ENCODE measurements at places on chromosomes 1 and 21.

GRCh38 chr1:29364101-29364678 is 127.9 kb downstream of the PTPRU start:
- DNase-seq = no peak

DNA sequence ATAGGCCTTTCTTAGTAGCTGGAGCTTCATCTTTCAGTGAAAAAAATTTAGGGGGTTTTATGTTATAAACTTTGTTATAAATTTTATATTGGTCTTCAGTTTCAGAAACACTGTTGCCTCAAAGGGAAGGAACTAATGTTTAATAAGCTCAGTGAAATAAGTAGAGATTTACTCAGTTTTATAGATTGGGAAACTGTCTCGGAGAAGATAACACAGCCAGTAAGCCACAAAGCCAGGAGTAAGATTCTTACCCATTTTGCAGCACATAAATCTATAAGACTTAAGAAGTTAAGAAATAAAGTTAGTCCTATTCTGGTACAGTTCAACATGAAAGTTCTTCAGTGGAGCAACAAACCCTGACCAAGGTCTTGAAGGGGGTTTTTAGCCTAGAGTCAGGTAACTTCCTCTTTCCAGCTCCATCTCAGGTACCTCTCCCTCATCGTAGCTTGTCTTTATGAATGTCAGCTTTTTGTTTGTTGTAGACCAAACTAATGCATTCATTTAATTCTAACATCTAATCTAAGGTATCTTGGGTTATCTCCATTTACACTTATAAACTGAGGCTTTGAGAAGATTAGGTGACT is 3.3 kb downstream of the KPNA6 start:
- no peak for DNase-seq

DNA sequence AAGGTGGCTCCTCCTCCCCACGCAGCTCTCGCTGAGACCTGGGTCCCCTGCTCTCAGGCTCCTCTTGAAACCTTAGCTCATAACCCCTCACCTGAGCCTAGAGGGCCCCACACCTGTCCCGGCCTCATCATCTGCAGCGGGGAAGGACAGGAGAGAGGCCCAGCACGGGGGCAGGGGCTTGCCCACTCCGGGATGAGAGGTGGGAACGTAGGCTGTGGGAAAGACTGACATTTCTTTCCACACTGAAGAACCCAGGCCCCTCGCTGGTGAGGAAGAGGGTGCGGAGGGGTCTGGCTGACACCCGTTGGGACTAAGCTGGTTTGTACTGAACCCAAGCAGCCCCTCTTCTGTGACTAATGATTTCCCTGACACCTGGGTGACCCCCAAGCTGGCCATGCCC is 14.0 kb upstream of the NES start:
- DNase-seq = no peak

GRCh38 chr1:211935448-211935970 is 99.8 kb downstream of the INTS7 start:
- DNase-seq = no peak

DNA sequence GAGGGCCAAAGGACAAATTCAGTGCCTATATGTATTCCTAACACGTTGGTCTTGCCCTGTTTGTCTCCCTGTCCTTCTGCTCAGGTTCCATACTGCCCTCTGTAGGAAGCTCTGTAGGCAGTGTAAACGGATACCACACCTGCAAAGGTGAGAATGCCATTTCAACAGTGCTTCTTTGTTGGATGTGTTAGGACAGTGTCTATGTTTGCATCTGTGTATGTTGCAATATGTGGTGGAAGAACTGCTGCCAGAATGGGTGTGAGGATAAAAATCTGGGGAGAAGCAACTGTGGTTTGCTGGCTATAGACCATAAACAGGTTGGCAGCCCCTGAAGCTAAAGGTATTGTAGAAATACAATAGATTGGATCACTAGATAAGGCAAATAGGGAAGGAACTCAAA is 113.1 kb upstream of the BMP8A start:
- DNase-seq = no peak

- DNase-seq = no peak
Measured at GRCh38 chr1:217861658-217862057, 230.5 kb downstream of the SPATA17 start.

Measured in stimulated activated CD8-positive, alpha-beta memory T cell treated with anti-CD3 and anti-CD28 coated beads, Interleukin-15, amount 100 ng/mL, for 24 hours (primary cell).